COLO829 (cell line): ENCODE measurements at places on chromosomes 7 and 10.

- no peak for DNase-seq
These were observed 499.1 kb downstream of the ACTR3B start for GRCh38 chr7:153258686-153259085.

GRCh38 chr10:71086439-71087080, 125.8 kb upstream of the UNC5B start:
- DNase-seq, result no peak

- no peak for DNase-seq
These were observed 76.7 kb downstream of the GPR26 start for GRCh38 chr10:123742751-123743440.

DNA sequence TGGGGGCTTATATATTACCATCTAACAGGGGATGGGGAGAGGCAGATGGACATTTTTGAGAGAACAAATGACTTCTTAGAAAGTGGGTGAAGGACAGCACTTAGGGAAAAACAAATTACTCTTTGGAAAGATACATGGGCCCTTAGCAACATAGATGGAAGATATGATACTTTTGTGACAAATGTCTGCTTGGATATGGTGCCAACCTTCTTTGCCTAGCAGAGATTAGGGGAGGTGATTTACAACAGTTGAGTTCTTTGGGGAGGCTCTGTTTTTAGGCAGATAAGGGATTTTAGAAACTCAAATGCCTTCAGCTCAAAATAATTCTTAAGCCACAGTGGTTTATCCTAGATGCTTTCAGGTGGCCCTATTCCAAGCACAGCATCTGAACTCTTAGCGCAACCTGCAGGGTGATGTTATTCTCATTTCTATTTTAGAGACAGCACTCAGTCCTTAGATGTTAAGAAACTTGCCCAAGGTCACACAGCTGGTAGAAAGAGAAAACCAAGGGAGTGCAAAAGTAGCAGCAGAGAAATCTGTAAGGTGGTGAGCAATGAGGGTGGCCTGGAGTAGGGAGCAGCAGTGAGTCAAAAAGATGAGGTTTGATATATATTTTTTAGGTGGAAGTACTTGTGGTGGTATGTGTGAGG, 75.1 kb upstream of the KMT2E start:
- DNase-seq, result no peak

GRCh38 chr10:17125206-17125893, 4.3 kb downstream of the CUBN start:
- DNase-seq, result no peak

DNA sequence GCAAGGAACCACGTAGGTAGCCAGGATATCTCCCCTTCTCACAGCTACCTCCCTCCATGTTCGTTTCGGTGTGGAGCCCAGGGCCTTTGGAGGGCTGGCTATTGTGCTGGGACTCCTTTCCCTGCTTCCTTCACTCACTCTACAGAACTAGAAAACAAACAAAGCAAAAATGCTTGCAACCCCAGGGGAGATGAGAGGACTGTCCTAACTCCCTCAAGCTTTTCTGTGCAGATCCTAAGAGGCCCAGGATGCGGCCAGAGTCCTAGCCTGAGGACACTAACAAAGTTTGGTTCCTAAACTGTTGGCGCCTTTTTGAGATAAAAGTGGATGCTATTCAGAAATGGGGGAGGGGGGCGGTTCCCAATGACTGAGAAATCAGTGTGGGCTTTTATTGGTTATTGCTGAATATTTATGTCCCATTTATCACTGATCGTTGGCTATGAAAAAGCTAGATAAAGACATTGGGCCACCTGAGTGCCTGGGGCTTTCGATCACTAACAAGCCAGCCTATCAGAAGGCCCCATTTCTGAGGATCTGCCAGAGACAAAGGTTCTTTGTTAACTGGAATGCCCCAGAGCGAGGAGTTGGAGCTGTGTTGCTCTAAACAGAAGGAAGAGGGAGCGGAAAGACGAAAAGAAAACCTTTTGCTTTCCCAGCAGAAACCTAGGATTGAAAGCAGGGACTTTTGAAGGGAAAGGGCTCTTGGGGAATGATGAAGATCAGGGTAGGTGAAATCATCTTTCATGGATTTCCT, 95.2 kb upstream of the EGR2 start:
- DNase-seq, result peak; percentile 63
